Stimulated activated CD4-positive, alpha-beta T cell treated with anti-CD3 and anti-CD28 coated beads, TNF-alpha, amount 100 ng/mL, for 48 hours (primary cell): ENCODE measurements at places on chromosomes 2 and 18.

- DNase-seq: no peak
Observed at GRCh38 chr18:49690312-49690711, 123.0 kb downstream of the ACAA2 start.

DNA sequence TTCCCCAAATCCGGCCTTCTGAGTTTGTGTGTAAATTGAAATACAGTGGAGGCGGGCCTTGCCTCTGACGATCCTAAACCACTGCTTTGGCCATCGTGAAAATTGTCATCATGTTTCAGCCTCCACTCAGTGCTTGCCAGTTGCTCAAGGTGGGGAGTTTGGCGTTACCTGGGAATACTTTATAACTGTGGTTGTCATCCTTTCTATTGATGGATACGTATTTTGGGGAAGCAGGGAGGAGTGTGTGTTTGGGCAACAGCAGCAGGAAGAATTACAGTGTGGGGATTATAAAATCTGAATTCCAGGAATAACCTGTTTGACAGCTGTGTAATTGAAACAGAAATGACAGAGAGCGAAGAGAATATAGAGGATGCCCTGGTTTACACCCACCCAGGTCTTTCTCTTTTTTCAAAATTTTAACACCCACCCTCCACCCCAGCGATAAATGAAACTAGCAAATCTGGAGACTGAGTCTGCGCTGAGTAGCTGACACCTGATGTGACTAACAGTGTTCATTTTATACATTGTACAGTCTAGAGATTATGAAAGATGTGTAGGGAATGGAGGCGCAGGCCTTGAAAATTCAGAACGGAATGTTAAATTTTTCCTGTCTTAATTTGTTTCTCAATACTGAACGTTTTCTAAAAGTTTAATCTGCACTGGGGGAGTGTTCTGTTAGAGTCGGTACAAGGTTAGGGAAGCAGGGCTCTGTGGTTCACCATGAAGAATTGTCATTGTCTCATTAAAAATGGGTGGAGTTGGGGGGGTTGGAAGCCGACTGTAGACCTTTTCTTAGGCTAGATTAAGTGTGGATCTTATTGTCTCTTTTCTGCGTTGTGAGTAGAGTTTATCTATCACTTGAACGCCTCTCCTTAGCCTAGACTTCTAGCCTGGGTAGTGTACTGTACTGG, 1.6 kb downstream of the MAP4K4 start:
- DNase-seq: no peak

DNA sequence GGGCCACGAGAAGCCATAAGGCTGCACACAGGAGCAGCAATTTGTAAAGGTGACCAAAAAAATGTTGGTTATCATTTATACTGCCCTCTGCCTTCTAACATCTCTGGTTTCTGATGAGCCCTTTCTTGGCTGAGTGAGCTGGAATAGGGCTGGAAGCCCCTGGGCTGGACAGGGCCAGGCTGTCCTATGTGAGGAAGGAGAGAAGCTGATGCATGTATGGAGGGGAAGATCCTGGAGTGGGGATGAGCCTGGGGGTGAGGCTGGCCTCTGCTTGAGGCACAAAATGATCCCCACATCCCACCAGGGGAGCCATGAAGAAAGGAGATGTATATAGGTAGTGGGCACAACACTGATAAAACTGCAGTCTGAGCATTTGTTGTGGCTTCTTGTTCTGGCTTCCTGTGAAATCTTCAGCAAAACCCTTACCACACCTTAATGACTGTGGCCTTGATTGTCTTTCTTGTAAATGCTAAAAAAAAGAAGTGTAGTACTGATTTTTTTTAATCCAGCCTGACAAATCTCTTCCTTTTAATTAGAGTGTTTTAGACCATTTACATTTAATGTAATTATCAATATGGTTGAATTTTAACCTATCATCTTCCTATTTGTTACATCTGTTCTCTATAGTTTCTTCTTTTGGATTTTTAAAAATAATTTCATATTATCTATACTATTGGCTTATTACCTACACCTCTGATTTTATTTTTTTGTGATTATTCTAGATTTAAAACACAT, 5.6 kb downstream of the SNED1 start:
- no peak for DNase-seq

DNA sequence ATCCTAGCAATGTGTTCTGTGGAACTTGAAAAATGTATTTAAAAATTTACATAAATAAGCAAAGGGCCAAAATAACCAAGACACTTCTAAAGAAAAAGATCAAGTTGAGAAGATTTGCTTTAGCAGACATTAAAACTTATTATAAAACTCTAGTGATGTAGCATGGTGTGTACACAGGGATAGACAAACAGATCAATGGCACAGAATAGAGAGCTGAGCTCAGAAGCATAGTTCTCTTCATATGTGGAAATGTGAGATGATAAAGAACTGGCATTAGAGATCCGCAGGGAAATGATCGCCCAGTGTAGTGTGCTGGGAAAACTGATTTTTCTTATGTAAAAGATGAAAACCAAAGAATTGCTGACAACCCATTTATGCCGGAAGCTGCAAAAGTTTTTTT, 39.4 kb downstream of the SERPINB8 start:
- DNase-seq: no peak

DNA sequence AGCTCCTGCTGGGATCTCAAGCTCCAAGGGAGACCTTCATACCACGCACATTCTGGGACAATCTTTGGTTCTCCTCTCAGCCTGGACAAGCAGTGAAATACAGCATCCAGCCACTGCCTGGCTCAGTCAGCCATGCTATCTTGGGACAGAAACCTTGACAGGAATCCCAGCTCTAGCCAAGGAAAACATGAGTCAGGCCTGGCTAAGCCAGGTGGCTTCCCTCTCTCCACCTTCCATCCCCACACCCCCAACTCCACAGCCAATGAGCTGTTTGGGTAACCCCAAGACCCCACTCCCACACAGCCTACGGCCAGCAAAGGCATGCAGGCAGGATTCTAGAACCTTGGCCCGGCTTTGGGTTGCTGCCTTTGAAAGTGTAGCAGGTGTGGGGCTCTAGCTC, 64.9 kb downstream of the MCFD2 start:
- DNase-seq: no peak

GRCh38 chr2:40955635-40956034, 503.7 kb upstream of the SLC8A1 start:
- DNase-seq: no peak

DNA sequence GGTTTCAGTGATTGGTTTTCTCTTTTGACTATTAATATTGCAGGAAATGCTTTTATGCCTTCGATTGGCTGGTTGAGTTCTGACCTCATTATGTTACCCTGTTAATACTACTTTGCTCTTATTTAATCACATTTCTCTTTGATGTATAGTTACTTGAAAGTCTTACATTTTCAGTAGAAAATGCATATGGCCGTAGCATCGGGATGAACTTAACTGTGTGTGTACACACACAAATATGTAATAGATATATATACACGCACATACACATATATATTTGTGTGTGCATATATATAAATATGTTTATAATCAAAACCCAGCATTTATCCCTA, 1.6 kb downstream of the EPC2 start:
- DNase-seq: no peak

DNA sequence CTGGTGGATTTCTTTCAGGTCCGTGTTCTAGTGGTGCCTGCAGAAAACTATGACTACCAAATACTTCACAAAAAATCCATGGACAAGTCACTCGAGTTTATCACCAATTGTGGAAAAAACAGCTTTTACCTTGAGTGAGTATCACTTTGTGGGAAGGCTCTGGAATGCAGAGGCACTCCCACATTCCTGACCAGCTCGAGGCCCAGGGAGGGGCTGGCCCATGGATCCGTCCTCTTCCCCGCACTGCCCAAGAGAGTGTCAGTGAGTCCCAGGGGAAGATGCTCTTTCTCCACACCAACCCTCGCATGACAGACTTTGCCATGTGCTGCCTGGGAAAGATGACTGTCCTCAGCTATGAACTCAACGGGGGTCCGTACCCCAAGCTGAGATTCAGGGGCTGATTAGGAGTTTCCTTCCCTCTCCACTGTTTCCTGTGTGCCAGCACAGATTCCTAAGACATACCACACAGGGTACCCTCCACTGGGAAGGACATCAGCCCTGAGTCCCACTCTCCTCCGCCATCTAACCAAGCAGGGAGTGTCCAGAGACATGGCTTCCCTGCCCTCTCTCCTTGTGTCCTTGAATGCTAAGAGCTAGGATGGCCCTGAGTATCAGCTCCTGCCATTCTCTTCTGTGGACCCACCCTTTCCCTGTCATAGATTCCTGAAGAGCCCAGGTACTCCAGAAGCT, 155.9 kb downstream of the LAMA3 start:
- DNase-seq: no peak

DNA sequence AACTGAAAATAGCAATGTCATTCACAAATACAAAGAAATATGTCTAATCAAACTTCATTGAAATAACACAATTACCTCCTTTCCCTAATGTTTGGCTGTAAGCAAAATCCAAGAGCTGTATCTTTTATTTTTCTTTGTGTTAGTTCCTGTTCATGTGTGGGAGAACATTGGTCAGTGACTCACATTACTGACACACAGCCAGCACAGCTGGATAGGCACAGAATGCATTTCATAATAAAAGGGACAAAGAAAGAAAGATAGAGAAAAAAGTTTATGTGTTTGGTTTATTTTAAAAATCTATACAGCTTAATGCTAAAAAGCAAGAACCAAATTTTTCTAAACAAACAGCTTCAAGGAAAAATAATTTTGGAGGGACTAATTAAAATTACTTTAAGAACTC, 185.6 kb upstream of the COL3A1 start:
- DNase-seq: no peak

DNA sequence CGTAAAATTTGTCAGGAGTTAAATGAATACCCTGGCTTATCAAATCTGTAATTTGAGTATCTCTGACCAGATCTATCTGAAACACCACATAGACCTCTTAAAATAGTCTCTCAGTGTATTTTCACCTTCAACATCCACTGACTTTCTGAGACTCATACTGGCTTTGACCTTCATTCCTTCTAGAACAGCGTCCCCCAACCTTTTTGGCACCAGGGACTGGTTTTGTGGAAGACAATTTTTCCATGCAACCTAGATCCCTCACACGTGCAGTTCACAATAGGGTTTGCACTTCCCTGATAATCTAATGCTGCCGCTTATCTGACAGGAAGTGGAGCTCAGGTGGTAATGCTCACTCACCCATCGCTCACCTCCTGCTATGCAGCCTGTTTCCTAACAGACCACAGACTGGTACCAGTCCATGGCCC, 3.2 kb downstream of the NBAS start:
- DNase-seq: no peak

GRCh38 chr2:147846412-147847081, 1.7 kb downstream of the ACVR2A start:
- DNase-seq: no peak

- no peak for DNase-seq
Observed at GRCh38 chr2:40740419-40740818, 288.5 kb upstream of the SLC8A1 start.

DNA sequence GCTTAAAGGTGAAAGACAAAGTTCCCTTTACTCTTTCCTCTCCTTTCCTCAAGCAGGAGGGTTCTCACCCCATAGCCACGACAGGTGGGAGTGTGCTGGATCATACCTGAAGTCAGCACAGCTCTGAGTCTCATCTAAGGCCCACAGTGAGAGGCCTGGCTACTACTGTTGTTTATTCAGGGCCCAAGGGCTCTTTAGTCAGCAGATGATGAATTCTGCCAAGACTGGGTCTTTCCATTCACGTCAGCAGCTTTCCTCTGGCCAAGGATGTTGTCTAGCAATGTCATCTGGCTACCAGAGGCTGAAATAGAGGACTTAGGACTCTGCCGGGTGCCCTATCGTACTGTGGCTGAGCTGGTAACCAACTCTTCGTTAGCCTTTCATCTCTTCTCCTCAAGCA, 308.4 kb upstream of the THUMPD2 start:
- DNase-seq: no peak

- DNase-seq: no peak
Observed at GRCh38 chr2:23590241-23590869, 205.4 kb downstream of the KLHL29 start.

DNA sequence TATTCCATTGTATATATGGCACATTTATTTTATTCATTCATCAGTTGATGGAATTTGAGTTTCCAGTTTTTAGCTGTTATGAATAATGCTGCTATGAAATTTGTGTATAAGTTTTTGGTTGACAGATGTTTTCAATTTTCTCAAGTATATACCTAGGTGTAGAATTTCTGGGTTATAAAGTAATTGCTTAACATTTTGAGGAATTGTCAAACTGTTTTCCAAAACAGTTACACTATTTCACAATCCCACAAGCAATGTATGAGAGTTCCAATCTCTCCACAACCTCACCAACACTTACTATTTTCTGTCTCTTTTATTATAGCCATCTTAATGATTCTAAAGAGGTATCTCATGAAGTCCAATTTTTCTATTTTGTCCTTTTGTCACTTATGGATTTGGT, 12.5 kb upstream of the WDSUB1 start:
- DNase-seq: no peak

DNA sequence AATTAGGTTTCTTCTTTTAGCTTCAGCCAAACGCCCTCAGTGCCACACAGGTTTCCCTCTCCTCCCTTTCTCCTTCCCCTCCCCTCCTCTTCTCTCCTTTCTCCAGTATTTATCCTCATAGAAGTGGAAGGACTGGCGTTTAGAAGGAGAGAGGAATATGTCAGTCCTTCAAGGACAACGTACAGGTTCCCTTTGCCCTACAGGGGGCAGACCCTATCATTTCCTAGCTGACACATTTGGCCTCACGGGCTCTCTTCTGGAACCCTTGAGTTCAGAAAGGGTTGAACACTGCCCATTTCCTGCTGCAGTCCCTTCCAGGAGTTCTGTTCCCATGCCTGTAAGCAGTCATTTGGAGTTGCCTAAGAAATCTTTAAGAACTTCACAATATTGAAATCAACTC, 46.1 kb downstream of the CDCA7 start:
- no peak for DNase-seq

- DNase-seq: no peak
Observed at GRCh38 chr2:104388296-104388695, 465.6 kb upstream of the POU3F3 start.

- DNase-seq: no peak
Observed at GRCh38 chr2:240430595-240430994, 4.9 kb upstream of the GPC1 start.

DNA sequence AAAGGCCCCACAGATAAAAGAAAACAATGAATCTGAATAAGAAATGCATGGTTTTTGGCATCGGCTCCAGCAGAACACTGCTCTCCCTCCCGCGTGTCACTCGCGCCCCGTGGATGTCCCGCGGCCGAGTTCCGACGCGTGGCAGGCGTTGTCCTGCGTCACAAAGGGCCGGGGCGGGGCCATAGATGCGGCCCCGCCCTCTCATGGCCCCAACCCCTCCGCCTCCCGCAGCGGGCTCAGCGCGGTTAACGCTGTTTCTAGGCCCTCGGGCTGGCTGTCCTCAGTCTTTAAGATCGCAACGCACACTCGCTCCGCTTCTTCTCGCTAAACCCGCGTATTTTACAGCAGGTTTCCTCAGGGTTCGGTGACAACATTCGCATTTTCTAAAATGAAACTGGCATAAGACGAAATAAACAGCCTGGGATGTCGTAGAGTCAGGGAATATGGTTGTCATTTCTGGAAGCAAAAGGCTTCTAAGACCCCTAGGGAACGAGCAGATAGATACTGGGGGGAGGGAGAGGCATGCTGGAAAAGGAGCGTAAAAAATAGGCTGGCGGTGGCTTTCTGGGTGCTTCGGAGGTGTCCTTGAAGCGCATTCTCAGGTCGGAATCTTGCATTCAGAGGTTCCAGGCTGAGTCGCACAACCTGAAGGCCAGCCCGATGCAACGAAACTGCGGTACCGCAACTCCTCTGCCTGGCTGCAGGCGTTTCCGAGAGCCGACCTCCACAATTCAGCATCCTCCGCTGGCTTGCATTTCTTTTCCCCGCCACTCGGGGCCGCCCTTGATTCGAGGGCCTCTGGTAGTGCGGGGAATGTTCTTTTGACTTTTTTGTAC, at the start of gene FKBP7:
Gene FKBP7, minus strand, starts transcription at position 162 of the 836 bp plus-strand sequence. Its CDS starts 101 bp downstream, at position 61.
- peak; percentile 61 for DNase-seq

GRCh38 chr2:145748927-145749326, 1229.0 kb upstream of the ZEB2 start:
- no peak for DNase-seq
